CD4-positive, alpha-beta T cell treated with Interleukin-4 for 4 hours (primary cell): ENCODE measurements at places on chromosomes 16 and 17.

- DNase-seq = no peak
Observed at GRCh38 chr17:429589-429988, 77.0 kb upstream of the RPH3AL start.

DNA sequence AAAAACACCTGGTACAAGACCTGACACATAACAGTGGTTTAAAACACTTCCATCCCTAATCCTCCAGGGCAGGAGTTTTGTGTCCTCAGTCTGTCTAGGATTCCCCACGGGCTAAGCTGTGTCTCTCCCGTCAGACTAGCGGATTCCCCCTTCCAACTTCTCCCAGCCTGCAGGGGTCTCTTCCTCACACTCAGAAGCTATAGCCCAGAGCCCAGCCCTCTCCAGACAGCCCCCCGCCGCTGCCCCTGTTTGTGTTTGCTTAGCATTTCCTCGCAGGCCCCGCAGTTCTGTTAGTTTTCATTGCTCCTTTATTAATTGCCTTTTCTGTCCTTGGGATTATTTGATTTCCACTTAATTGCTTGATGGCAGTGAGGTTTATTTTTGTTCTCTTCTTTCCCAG is 91.2 kb downstream of the TMEM132E start:
- DNase-seq = no peak

GRCh38 chr17:53627511-53627910 is 195.2 kb upstream of the KIF2B start:
- no peak for DNase-seq

DNA sequence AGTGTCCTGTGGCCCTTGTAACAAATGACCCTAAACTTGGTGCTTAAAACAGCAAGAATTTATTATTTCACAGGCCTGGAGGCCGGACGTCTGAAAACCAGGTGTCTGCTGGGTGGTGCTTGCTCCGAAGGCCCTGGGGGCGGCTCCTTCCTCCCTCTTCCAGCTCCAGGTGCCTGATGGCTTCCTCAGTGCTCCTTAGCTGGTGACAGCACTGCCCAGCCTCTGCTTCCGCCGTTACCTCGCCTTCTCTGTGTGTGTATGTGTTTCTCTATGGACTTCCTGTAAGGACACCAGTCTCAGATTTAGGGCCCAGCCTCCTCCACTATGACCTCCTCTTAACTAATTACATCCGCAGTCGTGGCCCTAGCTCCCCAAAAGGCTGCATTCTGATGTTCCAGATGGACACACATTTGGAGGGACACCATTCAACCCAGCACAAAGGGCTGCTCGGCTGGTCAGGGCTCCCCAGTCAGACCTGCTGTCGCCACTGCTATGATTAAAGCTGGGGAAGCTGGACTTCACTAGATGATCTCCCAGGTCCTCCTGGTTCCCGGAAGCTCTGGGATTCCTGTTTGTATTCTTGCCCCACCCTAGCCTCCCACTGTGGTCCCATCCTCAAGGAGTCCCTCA is 172.8 kb downstream of the IRF8 start:
- DNase-seq = no peak

GRCh38 chr17:8785547-8786413 is 13.4 kb downstream of the MFSD6L start:
- peak; percentile 43 for DNase-seq

GRCh38 chr17:33469911-33470310 is 176.8 kb upstream of the ASIC2 start:
- DNase-seq = no peak

- no peak for DNase-seq
Observed at GRCh38 chr16:9225527-9226316, 134.3 kb downstream of the HAPSTR1 start.

DNA sequence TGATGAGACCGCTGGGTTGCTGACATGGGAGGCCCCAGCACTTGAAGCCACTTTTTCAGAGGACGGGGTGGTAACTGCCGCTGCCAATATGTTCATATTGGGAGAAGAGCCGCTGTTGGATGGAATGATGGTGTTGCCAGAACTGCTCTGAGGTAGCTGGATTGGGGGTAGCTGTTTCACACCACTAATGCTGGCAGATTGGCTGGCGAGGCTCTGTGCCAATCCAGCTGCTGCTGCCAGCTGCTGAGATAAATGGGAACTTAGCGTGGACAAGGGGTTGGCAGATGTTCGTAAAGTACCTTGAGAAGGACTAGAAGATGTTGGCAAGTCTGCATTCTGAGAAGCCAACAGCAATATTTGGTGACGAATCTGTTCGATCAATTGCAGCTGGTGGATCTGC is 10.0 kb downstream of the SALL1 start:
- no peak for DNase-seq
